ENCODE measurements at places on chromosomes 1 and 21.

DNA sequence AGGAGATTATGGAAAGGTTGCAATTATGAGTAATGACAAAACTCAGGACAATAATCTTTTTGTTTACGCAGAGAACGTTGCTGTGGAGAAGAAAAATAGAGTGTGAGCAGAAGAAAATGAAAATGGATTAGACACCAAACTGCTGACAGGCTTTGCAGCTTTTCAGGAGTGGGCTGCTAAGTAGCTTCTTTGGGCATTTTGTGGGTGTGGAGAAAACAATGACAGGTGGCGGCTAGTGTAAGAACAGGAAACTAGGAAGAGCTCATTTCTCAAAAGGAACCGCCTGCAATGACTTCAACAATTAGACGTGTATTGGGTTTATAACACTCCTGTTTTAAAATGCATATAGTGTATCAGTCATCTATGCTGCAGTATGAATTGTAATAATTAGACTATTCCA lies 18.3 kb upstream of the PALMD start:
- DNase-seq: no peak

DNA sequence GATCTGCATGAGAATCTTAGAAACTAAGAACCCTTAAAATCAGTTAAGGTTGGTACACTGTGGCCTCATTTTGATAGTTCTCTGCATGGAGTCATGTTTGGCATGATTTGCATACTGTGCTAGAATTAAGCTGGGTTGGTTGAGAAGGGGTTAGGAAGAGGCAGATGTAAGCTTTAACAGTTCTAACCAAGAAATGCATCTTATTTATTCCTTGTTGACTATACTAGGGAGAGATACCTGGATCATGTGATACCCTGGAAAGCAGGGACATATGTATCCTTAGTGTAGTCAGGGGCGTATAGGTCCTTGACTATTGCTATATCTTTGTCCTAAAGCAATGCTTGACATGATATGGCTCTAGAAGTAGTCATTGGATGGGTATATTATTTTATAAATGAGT lies 41.0 kb downstream of the CDC42 start:
- no peak for DNase-seq

DNA sequence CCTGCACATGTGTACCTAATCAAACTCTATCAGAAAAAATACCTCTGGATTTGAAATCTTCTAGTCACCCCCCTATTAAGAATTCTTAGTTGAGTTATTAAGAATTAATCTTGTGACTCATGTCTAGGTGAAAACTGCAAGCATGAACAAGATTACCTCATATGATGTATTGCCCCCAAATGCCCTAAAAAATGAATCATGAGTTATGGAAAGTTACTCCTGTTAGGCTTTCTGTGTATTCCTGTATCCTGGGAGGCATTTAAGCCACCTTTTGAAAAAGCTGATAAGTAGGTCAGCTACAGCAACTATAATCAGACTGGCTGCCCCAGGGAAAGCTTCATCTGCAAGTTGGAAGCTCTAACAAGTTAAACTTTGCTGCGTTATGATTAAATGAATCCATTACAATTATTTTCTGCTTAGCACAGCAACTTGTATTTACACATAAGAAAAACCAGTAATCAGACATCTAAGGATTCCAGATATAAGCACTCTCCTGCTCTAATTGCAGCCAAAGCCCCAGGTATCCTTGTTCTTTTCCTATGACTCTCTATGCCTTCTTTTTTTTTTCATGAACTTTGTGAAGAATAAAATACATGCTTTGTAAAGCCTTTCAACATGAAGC lies 147.7 kb downstream of the NTPCR start:
- DNase-seq: no peak

DNA sequence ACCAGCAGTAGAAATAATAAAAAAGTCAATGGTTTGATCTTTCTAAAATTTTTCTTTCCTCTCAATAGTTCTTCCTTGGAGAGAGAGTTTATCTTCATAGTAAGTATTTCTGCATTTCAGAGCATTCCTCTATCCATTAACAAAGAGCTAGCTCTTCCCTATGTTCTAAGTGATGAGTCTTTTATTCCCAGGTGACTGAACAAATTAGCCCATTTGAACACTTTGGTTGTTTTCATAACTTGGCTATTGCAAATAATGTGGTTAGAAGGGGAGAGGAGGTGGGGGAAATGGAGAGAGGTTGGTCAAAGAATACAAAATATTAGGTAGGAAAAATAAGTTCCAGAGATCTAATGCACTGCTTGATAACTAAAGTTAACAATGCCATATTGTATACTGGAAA lies 598.9 kb downstream of the KCNT2 start:
- no peak for DNase-seq

GRCh38 chr1:206793620-206794019 lies 21.3 kb upstream of the IL10 start:
- no peak for DNase-seq
